DND-41 (cell line): ENCODE measurements at places on chromosomes 6 and 20.

GRCh38 chr20:60087563-60088105 is 129.4 kb downstream of the CDH26 start:
- H3K4me1 ChIP-seq, result no peaks in the 10 kb centered on the region
- no peak overlapping the region for H3K27ac ChIP-seq
- peaks cover 44% of the 10 kb centered on the region for H3K36me3 ChIP-seq
- no peak overlapping the region for H3K4me3 ChIP-seq
- no peaks in the 10 kb centered on the region for H3K27me3 ChIP-seq
- no peak for DNase-seq

DNA sequence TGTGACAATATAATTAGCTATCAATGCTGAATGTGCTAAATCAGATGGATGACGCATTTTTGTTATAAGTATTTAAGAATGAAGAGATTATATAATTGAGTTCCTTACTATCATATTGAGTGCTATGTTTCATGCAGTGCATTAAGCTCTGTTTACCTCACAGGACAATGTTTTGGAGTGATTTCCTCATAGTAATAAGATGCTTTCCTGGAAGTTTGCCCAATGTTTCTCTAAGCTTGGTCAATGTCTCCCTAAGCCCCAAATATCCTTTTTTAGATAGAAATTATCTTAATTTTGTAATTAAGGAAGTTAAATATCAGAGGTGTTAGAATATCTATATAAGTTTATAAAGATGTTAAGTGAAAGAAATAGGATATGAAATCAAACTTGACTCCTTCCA is 489.6 kb downstream of the MMUT start:
- H3K4me1 ChIP-seq, result no peaks in the 10 kb centered on the region
- no peak overlapping the region for H3K27ac ChIP-seq
- H3K36me3 ChIP-seq, result no peaks in the 10 kb centered on the region
- no peak for DNase-seq

DNA sequence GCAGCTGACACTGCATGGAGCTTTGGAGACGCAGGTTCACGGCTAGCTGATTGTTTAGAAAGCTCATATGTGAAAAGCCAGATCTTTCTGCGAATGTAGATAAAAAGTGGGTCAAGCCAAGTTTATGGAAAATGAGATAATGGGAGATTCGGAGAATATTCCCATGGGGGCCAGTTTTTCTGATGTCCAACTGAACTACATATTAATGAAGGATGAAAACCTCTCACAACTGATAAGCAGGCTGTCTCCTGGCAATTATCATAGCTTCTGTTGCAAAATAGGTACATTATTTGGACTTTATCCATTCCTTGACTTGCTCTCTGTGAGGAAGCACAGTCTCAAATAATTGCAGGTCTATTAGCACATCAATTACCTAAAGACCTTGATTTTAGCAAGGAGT is 21.1 kb downstream of the HDGFL1 start:
- no peak overlapping the region for H3K4me3 ChIP-seq
- H3K27ac ChIP-seq, result no peak overlapping the region
- no peaks in the 10 kb centered on the region for H3K27me3 ChIP-seq
- DNase-seq, result no peak
- H3K4me1 ChIP-seq, result no peaks in the 10 kb centered on the region
- H3K36me3 ChIP-seq, result no peaks in the 10 kb centered on the region

DNA sequence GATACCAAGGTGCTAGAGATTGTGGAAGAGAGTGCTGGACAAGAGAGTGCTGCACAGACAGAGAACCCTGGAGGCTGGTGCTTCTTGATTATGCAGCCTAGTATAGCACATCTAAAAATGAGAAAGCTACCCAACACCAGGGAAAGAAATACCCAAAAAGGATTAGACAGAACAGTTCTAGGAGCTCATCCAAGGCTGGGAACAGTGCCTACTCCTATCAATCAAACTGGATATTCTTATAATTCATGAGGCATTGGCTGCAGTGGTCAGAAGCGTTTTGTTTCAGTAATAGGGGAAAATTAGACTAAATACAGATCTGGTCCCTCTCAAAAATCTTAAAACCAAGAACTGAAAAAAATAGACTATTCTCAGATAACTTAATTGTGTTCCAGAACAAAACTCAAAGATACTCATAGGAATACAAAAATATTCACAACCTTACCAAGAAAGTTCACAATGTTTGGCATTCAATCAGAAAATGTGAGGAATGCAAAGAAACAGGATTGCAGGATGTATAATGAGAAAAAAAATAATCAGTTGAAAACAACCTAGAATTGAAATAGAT is 222.9 kb downstream of the EPHA7 start:
- H3K27me3 ChIP-seq, result no peaks in the 10 kb centered on the region
- no peak overlapping the region for H3K4me3 ChIP-seq

DNA sequence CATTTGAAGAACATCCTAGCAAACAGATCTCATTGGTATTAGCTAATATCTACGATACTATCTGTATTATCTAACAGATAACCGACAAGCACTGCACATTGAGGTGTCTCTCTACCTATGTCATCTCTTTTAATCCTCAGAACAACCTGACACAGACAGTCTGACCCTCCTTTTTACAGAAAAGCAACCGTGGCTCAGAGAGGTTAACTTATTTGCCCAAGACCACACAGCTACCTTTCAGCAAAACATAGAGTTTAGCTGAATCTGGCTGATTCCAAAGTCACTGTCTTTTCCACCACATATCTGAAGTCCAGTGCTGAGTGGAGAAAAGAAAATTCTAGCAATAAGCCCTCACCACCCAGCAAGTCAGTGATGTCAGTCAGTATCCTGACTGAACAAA is 358.7 kb upstream of the JARID2 start:
- no peaks in the 10 kb centered on the region for H3K36me3 ChIP-seq
- H3K4me3 ChIP-seq, result no peak overlapping the region
- DNase-seq, result no peak
- H3K27ac ChIP-seq, result no peak overlapping the region
- no peaks in the 10 kb centered on the region for H3K27me3 ChIP-seq

- H3K27me3 ChIP-seq, result no peaks in the 10 kb centered on the region
- H3K27ac ChIP-seq, result no peak overlapping the region
- DNase-seq, result no peak
- no peaks in the 10 kb centered on the region for H3K36me3 ChIP-seq
- H3K4me1 ChIP-seq, result no peaks in the 10 kb centered on the region
- H3K4me3 ChIP-seq, result no peak overlapping the region
Measured at GRCh38 chr6:156199182-156199581, 578.0 kb upstream of the ARID1B start.

DNA sequence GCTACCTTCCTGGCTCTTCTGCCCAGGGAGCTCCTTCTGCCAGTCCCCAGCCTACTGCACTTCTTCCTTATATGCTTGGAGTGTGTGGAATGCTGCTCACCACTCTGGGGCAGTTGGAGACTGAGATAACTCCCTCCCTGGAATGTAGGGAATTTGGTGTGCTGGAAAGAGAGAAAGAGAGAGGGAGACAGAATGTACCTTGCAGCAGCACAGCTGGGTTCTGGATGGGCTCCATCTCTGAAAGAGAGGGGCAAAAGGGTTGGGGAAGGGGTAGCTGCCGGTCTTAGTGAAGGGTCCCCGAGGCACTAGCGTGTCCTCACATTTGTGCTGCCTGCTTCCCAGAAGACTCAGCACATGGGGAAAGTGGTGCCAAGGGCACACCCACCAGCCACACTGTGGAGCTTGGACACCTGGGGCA is 40.2 kb upstream of the DDR1 start:
- no peak for DNase-seq

DNA sequence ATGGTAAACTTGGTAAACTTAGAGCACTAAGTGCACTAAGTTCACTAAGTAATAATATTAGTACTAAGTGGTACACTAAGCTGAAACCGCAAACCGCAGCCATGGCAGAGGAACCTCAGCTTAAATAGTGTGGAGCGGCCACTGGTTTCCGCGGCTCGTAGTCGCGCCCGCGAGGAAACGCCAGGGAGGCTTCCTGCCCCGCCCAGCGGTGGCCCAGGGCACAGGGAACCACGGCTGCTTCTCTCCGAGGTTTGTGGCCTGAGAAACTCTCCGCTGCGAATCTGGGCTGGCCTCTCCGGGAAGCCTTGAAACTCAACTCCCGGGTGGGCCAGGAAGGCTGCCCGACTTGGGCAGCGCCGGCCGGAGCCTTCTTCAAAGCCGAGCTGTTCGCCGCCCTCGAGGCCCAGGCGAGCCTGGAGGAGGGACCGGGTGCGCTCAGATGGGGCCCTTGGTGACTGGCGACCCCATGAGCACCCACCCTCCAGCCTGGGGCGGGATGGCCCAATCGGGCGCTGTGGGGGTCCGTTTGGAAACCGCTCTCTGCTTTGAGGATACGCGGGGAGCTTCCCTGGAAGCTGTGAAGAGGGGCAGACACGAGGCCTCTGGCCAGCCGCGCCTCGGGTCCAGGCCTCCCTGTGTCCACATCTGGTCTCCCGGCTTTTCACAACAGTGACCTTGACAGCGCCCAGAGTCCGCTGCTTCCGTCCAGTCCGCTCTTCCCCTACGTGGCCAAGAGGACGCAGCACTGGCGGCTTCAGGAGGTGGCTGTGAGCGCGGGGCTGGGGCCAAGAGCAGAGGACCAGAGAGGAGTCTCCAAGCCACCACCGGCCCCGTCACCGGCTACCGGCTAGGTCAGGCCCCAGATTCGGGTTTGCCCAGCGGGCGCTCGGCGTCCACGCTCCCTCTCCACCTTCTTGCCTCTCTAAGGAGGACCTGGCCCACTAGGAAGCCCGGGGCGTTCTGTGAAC is 25.4 kb upstream of the HLA-E start:
- peak; percentile 76 for DNase-seq
- no peak overlapping the region for H3K4me3 ChIP-seq
- peaks cover 70% of the 10 kb centered on the region for H3K27me3 ChIP-seq
- H3K36me3 ChIP-seq, result no peaks in the 10 kb centered on the region

- no peaks in the 10 kb centered on the region for H3K36me3 ChIP-seq
- peaks cover 14% of the 10 kb centered on the region for H3K4me1 ChIP-seq
- no peak overlapping the region for H3K27ac ChIP-seq
- H3K4me3 ChIP-seq, result no peak overlapping the region
- no peaks in the 10 kb centered on the region for H3K27me3 ChIP-seq
- DNase-seq, result no peak
Measured at GRCh38 chr6:20631549-20631924, 97.3 kb downstream of the CDKAL1 start.

GRCh38 chr20:37529968-37530600 is 2.4 kb upstream of the BLCAP start:
- no peak for DNase-seq
- H3K27me3 ChIP-seq, result no peaks in the 10 kb centered on the region
- H3K4me3 ChIP-seq, result no peak overlapping the region
- H3K36me3 ChIP-seq, result no peaks in the 10 kb centered on the region; the same call in 1 of the 2 replicates

GRCh38 chr6:110769923-110770322 is 45.3 kb downstream of the CDK19 start:
- no peak overlapping the region for H3K27ac ChIP-seq
- no peaks in the 10 kb centered on the region for H3K27me3 ChIP-seq
- DNase-seq, result no peak
- H3K36me3 ChIP-seq, result peaks cover 16% of the 10 kb centered on the region; the same call in 1 of the 2 replicates

DNA sequence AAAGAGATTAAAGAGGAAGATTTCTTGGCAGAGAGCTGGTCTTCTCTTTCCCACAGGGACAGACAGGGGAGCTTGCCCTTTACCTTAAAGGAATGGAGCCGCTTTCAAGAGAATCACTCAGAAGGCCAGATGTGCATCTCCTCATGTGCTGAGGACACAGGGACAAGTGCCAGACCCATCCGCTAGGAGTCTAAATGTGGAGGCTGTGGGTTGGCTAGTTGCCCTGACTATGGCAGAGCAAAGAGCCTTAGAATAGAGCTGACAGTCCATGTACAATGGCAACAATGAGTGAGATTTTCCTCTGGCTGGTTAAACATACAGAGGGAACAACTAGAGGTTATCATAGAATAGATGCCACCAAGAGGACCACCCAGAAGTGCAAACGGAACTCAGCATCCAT is 7.3 kb upstream of the DOK5 start:
- H3K36me3 ChIP-seq, result no peaks in the 10 kb centered on the region
- no peak for DNase-seq
- no peaks in the 10 kb centered on the region for H3K27me3 ChIP-seq
- H3K27ac ChIP-seq, result no peak overlapping the region

- no peaks in the 10 kb centered on the region for H3K4me1 ChIP-seq
- DNase-seq, result no peak
- no peaks in the 10 kb centered on the region for H3K36me3 ChIP-seq
- no peak overlapping the region for H3K4me3 ChIP-seq
Measured at GRCh38 chr6:125248136-125248535, 53.6 kb downstream of the HDDC2 start.

DNA sequence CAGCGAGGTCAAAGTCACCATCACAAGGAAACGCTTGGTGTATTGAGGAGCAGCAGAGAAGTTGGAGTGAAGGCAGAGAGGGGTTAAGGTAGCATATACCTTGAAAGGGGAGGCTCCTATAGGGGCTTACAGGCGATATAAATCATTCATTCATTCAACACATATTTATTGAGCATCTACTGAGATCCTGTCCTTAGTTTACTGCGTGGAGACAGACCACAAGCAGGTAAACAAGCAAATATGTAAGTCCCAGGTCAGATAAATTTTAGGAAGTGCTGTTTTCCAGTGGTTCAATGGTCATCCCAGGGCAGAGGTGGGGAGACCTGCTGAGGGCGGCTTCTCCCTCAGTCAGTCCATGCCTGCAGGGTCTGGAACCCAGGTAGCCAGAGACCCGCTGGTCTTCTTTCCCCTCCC is 761 bp upstream of the DNMT3B start:
- H3K27ac ChIP-seq, result peak overlapping the region; percentile 78
- no peaks in the 10 kb centered on the region for H3K36me3 ChIP-seq
- peak overlapping the region; percentile 65 for H3K4me3 ChIP-seq

- no peaks in the 10 kb centered on the region for H3K27me3 ChIP-seq
- no peak for DNase-seq
- H3K36me3 ChIP-seq, result no peaks in the 10 kb centered on the region
- H3K27ac ChIP-seq, result no peak overlapping the region
- no peaks in the 10 kb centered on the region for H3K4me1 ChIP-seq
- no peak overlapping the region for H3K4me3 ChIP-seq
Measured at GRCh38 chr6:48957781-48958180, 505.3 kb downstream of the MMUT start.

DNA sequence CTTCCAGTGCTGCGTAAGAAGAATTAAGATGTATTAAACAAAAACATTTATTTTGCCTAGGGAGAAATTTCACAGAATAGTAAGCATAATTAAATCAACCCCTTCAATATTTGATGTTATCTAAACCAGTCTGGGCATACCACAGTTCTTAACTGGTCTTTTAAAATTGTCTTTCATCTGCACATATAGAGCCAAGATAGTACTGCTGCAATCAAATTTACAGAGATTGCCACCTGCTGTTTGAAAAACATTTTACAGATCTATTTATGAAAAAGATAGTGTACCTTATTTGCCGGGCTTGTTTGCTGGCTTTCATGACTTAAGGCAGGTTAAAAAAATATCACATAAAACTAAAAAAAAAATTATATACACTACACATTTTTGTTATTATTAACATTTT is 323.2 kb downstream of the ADGRB3 start:
- H3K27ac ChIP-seq, result no peak overlapping the region
- H3K4me3 ChIP-seq, result no peak overlapping the region
- no peaks in the 10 kb centered on the region for H3K27me3 ChIP-seq

GRCh38 chr6:2990932-2991506 is 8.7 kb upstream of the NQO2 start:
- no peak overlapping the region for H3K27ac ChIP-seq
- H3K4me1 ChIP-seq, result peaks cover 22% of the 10 kb centered on the region
- H3K4me3 ChIP-seq, result peak overlapping the region; percentile 75; the same call in 1 of the 2 replicates
- no peaks in the 10 kb centered on the region for H3K36me3 ChIP-seq
- DNase-seq, result no peak
